ENCODE measurements at places on chromosomes 1 and 21. TPM values are rescaled to one million over a fixed set of nuclear protein-coding genes. Genes with fewer than 3 reads are reported as not detected.

Gene KRTAP11-1
- not detected for total RNA-seq

Gene ERRFI1
- 11.1 TPM for total RNA-seq

Gene PLEKHG5
- total RNA-seq = 16.8 TPM

Gene CD53
- 12.3 TPM for total RNA-seq

Gene RSPH1
- not detected for total RNA-seq

Gene LDLRAD1
- not detected for total RNA-seq
